ENCODE measurements at places on chromosomes 1 and 21.
A peak's percentile ranks its signal among the peaks of the same experiment; 100 is the strongest.

- DNase-seq: no peak
Observed at GRCh38 chr1:201707656-201708055, 121.3 kb upstream of the IPO9 start.

DNA sequence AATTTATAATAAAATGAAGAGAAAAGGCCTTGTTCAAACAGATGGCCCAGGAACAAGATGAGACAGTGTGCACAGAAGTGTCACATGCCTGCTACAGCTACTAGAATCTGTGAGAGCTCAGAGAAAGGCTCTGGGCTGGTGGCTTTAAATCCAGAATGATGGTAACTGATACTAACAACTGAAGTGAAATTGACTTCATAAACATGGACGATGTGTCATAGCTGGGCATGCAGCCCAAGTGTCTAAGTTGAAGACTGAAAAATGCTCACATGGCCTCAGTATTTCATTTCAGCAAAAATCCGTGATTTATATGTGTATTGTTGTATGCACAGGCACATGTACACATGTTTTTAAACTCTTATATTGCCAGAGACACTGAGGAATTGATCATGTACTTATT, 208.3 kb upstream of the RUNX1 start:
- DNase-seq: peak; percentile 71

- no peak for DNase-seq
Observed at GRCh38 chr1:22789356-22789994, 78.8 kb downstream of the EPHB2 start.

DNA sequence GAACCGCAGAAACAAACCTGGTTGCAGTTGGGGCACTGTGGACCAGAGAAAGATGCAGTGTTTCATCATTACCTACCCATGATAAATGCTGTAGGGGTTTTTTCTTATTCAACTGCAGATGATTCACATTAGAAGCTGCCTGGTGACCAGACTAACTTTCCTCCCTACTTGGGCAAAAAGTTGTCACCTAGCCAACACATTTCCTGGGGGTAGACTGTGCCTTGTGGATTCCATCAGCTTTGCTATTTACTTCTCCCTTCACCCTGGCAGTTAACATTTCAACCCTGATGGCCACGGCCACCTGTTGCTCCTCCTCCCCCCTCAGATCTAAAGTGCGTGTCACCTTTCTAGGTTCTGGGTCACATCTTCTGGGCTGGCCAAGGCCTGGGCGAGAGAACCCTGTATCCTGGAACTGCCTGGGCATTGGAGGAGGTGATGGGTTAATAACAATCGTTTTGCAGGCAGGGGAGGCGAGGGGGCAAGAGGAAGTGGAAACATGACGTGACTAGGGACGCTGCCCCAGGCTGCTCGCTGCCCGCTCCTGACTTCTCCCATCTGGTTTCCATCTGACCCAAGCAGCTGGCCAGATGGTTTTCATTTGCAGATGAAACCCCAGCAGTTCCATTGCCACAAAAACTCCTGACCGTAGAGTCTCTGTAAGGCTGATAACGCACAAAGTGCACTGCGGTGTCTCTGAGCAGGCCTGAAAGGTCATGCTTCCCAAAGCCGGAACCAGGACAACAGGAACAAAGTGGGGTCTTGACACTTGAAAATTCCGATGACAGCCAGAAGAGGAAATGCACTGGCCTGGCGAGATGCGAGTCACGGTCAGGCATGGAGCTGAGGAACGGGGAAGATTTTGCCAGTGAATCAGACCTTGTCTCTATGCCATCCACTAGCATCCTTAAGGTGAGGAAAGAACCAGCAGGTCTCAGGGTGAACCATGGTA, 36.6 kb downstream of the CAPZB start:
- peak; percentile 90 for DNase-seq

- peak; percentile 58 for DNase-seq
Observed at GRCh38 chr1:100387209-100387608, 34.9 kb downstream of the CDC14A start.

Measured in ACHN (cell line).